ENCODE measurements at places on chromosomes 6 and 20.

- no peak for DNase-seq
Measured at GRCh38 chr6:148580442-148580841, 166.4 kb upstream of the UST start.

DNA sequence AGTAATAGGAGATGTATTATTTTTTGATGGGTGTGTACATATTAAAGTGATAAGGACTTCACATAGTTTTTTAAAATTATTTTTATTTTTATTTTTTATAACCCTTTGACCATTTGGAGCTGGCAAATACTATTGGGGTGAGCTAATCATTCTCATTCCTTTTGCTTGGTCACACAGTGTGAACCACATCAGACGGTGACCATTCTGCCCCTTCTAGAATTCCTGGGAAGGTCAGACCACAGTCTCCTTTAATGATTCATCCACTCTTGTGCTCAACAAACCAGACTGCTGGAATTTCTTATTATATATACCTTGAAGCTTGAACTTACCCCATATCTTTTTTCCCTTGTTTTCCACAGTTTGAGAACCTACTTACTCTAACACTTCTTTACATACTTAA lies 23.9 kb upstream of the PRL start:
- no peak for DNase-seq

DNA sequence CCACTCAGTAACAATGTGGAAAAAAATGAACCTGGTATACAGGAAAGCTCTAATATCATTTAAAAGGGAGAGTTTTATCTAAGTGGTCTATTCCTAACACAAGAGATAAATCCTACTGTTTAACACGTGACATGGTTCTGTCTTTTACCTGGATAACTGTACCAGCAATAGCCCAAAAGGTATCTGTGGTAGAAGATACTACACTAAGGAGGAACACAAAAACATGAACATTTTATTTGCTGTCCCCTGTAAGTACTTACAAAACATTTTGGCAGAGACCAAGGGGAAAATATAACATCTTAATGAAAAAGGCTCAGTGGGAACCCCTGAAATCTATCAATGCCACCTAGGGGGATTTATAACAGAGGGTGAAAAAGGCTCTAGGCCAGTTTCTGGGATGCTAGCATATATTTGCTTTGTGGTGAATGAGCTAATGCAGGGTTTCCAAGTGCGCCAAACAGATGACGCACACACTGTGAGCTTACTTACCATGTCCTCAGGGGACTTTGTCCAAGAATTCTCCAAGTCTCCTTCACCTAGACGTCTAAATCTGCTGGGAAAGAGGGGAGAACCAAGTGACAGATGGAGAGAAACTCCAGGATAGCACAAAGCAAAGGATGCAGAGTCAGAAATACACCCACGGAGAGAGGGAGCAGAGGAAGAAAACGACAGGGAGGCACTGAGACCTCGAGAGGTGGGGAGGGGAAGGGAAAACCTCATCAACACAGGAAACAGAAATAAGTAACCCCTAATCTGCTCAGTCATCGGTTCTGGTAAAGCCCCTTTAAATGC lies 147.9 kb upstream of the PRND start:
- no peak for DNase-seq

- DNase-seq: no peak
Measured at GRCh38 chr20:32366380-32366779, 8.2 kb downstream of the ASXL1 start.

DNA sequence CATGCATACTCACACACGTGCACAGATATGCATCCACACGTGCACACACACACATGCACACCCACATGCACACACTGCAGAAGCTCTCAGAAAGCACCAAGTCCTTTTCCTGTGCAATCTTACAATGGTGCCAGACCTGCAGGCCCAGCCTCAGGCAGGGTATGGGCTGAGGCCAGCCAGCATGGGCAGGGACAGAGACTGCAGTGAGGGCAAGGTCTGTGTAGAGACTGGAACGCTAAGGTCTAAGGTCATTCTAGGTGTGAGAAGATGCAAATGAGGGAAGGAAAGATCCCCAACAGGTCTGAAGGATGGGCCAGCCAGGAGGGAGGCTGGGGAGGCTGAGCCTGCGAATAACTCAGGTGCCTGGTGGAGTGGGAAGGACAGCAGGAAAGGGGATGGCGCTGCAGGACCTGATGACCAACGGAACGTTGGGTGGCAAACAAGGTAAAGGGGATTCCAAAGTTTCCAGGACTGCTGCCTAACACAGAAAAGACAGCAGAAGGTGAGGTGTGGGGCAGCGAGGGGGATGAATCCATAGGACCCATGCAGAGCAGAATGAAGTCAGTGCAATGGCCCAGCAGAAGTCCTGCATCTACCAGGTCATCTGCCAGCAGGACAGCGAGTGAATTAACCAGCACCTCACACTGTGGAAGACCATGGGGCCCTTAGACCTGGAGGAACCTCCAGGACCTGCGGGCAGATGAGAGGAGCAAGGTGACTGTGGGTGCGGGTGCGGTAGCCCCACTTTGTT lies 67.0 kb downstream of the ABHD12 start:
- DNase-seq: no peak

- peak; percentile 57 for DNase-seq
Measured at GRCh38 chr6:43771210-43771857, 1.3 kb downstream of the VEGFA start.

DNA sequence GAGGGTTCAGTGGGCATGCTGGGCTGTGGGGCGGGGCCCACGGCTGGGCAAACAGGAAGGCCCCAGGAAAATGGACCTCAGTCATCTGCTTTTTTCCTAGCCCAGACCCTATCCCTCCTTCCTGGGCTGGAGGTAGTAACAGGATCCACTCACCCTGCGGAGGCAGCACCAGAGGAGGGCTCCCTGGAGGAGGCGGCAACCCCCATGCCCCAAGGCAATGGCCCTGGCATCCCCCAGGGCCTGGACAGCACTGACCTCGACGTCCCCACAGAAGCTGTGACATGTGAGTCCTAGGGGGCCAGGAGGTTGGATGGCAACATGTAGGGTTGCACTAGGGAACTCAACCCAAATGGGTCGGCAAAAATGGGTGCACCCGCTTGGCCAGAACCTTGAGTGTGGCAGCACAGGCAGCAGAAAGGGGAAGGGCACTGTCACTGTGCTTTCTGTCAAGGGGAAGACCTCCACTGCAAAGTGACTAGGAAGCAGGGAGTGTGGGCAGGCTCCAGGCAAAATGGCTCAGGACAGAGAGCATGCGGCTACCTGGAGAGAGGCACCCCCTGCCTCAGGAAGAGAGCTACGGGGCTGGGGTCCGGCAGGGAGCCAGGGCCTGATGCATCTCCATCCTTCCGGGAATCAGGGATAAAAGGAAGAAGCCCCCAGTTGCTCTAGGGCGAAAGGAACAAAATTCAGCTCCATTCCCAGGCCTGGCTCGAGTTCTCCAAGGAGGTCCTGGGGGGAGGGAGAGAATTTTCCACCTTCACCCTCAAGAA lies 7.9 kb downstream of the MDFI start:
- DNase-seq: no peak

DNA sequence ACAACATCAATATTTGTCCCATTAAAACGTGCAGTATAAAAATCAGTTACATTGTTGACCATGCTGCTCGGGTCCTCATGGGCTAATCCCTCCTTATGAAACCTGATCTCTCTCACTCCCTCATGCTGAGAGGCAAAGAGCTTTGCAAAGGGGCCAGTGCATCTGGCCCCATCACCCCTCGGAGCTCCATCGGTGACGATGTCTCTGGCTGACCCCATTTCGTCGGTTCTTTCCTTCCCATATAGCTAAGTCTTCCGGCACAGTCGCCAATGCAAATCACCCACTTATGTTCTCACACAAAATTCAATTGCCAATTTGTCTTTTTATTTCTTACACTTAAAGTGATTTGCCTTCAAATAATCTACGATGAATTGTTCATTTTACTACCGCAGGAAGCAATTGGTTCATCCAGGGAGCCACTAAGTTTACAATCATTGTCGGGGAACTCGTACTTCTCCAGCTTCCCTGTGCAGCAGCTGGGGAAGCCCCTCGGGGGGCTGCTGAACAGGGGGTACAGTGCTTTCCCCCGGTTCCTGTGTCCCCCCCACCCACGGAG lies 199.8 kb upstream of the CDH4 start:
- no peak for DNase-seq

GRCh38 chr20:3930265-3931206 lies 41.3 kb downstream of the PANK2 start:
- no peak for DNase-seq

GRCh38 chr6:79453558-79454042 lies 83.6 kb downstream of the LCA5 start:
- no peak for DNase-seq

- DNase-seq: no peak
Measured at GRCh38 chr20:39670988-39671387, 708.8 kb downstream of the DHX35 start.

DNA sequence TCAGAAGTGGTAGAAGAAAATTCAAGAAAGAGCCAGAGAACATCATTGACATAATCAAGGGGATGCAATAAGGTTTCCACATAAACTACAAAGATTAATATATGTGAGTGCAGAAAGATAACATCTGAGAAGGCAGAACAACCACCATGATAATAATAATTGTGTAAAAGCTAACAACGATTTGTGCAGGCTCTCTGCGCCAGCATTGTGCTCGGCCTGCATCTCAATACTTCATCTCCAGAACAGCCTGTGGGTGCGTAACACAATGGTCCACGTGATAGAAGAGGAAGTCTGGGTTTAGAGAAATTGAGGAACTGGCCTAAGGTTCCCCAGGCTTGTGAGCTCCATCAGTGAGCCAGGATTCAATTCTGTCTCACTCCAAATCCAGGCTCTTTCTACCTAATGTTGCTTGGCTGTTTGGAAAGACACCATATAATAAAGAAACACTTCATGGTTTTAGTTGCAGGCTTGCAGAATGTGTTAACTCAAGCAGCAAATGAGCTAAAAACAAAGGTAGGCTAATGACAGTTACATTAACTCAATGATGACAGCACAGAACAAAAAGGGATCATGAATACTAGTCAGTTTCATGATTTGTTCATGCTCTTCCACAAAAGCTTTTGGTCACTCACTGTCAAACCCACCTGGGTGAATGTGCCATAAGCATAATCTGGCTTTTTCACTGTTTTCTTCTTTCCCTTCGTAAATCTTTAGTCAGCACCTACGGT lies 71.2 kb downstream of the LY86 start:
- no peak for DNase-seq

DNA sequence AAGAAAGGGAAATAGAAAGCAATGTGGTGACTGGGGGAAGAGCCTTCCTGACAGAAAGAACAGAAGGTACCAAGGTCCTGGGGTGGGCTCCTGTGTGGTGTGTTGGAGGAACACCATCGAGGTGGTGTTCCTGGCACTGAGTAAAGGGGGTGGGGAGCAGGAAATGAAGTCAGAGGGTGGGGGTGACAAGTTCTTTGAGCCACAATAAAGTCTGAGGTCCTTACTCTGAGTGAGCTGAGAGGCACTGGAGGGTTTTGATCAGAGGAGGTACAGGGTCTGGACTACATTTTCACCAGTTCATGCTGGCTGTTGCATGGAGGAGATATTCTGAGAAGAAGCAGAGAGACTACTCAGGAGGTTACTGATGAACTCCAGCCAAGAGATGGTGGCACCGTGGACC lies 198.2 kb downstream of the GMPR start:
- peak; percentile 25 for DNase-seq

- no peak for DNase-seq
Measured at GRCh38 chr20:23138226-23138625, 52.1 kb upstream of the CD93 start.

- DNase-seq: no peak
Measured at GRCh38 chr6:89580997-89581666, 57.4 kb downstream of the LYRM2 start.

DNA sequence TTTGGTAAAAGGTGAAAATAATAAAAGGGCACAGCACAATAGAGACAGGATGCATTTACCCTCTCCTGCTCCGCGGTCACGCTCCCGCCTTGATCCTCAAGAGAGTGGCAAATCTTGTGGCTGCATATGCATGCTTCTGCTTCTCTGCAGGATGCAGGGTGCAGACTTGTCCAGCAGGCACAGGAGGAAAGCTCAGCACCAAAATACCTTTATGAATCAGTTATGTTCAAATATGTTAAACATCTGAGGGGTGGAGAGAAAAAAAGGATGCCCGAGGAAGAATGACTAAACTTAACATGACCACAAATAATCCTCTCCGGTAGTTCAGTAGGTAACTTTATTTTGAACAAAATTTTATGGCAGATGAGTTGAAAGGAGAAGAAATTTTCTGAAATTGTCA lies 366.1 kb upstream of the SOX4 start:
- DNase-seq: no peak

DNA sequence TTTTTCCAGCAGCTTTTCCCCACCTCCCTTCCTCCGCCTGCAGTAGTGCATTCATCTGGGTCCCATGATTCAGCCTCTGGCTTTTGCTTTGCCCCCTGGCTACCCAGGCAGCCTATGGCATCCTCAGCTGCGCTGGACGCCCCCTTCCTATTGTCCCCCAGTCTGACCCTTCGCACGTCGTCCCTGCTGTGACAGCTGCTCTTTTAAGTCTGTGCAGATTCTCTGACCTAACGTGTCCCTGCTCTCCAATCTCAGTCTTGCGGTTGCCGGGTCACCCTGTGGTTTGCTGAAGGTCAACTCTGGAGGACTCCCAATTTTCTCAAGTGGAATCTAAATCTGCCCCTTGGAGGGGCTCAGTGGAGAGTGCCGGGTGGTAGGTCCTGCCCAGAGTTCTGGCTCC lies 294.3 kb downstream of the CDC5L start:
- DNase-seq: no peak

- no peak for DNase-seq
Measured at GRCh38 chr6:114334237-114334636, 8.6 kb downstream of the HS3ST5 start.

DNA sequence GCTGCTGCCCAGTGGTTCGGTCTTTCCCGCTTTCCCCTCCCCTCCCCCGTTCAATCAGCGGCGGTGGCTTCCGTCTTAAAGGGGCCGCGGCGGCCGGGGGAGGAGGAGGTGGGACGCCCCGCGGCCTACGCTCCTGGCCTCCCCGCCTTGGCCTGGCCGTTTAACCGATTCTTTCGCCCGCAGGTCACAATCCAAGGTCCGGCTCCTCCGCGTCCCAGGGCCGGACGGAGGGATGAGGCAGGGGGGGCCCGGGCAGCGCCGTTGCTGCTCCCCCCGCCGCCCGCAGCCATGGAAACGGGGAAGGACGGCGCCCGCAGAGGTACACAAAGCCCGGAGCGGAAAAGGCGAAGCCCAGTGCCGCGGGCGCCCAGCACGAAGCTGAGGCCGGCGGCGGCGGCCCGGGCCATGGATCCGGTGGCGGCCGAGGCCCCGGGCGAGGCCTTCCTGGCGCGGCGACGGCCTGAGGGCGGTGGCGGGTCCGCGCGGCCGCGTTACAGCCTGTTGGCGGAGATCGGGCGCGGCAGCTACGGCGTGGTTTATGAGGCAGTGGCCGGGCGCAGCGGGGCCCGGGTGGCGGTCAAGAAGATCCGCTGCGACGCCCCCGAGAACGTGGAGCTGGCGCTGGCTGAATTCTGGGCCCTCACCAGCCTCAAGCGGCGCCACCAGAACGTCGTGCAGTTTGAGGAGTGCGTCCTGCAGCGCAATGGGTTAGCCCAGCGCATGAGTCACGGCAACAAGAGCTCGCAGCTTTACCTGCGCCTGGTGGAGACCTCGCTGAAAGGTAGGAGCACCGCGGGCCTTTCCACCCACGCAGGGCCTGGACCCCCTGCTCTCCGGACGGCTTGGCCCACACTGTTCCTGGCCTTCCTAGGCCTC lies 1.2 kb downstream of the STK35 start:
- DNase-seq: peak; percentile 78
